ENCODE measurements at places on chromosomes 5 and 9.

GRCh38 chr5:142696379-142696778, 10.5 kb upstream of the FGF1 start:
- DNase-seq, result no peak

- DNase-seq, result no peak
These were observed 65.2 kb downstream of the TMEM167A start for GRCh38 chr5:83011985-83012384.

DNA sequence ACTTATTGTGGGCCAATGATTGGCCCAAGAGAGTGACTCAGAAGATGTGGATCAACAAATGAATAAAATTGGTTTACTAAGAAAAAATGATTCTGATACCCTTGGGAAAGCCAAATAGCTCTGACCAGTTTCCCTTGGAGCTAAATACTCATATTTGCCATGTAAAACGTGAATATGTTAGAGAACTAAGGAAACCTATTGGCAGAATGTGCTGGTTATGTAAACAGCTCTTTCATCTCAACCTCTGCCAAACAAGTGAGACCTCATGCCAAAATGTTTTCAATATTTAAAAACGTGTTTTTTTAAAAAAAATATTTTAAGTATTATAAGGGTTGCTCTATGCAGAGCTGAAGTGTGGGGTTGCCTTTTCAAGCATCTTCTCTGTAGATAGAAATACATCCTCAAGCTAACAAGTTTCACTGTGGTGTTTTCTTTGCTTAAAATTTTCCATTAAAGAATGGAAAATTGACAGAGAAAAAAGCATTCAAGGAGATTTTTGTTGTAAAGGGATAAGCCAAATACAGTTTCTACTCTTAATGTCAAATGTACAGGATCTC, 186.9 kb upstream of the TUT7 start:
- DNase-seq, result no peak

- no peak for DNase-seq
These were observed 20.2 kb downstream of the GRAMD2B start for GRCh38 chr5:126443374-126443851.

- DNase-seq, result no peak
These were observed 1.2 kb downstream of the RNF14 start for GRCh38 chr5:141969783-141970771.

GRCh38 chr9:90201766-90202165, 440.9 kb downstream of the DIRAS2 start:
- DNase-seq, result no peak

GRCh38 chr9:4139196-4139595, 160.7 kb downstream of the GLIS3 start:
- no peak for DNase-seq

GRCh38 chr5:8958602-8959001, 587.3 kb downstream of the SEMA5A start:
- no peak for DNase-seq

DNA sequence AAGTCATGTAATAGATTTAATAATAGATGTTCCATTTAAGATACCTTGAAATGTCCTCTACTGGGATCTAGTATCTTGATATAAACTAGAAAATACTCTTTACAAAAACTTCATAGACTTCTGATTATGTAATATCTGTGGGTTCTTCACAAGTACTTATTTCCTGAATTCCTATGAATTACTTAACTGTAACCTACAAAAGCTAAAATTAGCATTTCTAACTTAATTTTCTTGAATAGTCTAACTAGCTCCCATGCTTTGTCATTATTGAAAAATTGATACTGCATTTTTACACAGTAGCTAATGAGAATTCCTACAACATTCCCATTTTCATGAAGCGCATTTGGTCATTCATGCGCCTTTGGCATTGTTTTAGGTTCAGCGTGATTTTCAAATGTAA, 1828.2 kb downstream of the MAT2B start:
- DNase-seq, result no peak

- DNase-seq, result no peak
These were observed 649 bp downstream of the STK10 start for GRCh38 chr5:172187118-172188032.

GRCh38 chr5:100904259-100904861, 1.3 kb upstream of the ST8SIA4 start:
- DNase-seq, result no peak

DNA sequence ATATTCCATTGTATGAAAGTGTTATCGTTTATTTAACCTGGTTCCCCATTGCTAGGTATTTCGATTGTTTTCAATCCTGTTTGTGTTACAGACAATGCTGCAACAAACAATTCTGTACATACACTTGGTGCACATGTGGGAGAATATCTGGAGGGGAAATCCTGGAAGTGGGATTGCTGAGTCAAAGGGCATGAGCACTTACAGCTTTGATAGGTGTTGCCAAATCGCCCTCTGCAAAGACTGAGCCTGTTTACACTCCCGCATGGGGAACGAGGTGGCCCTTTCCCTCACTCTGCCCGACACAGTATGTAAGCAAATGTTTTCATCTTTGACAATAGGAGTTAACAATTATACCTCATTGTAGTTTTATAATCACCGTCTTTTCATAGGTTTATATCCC, 66.2 kb downstream of the PDE6A start:
- DNase-seq, result no peak

- no peak for DNase-seq
These were observed 42.6 kb downstream of the MLLT3 start for GRCh38 chr9:20579524-20580314.

DNA sequence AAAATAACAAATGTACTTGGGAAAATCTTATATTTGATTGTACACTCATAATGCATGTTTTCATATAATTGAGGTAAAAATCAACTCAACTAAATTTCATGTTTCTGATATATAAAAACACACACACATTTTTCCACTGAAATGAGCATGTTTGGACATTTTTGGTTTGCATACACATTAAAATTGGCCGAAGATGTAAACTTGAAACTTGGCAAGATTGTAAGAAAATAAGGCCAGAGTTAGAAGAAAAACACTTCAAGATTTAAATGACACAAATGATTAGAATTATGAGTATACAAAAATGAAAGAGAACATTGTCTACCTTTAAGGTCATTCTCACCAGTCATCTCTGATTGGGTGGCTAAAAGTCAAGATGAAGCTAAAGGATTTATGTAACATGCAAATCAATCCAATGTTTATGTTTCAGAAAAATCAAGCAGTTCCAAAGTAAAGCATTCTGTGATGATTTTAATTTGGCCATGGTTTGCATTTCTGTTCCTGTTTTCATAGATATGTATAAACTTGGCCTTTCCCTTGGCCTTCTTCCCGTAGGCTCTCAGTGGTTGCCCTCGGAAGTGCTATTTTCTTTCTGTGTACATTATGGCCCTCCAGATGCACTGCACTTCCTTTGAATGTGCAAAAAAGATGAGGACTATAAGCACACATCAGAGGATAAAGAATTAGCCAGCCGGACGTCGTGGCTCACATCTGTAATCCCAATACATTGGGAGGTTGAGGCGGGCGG, 1105.4 kb upstream of the DMAC1 start:
- no peak for DNase-seq

DNA sequence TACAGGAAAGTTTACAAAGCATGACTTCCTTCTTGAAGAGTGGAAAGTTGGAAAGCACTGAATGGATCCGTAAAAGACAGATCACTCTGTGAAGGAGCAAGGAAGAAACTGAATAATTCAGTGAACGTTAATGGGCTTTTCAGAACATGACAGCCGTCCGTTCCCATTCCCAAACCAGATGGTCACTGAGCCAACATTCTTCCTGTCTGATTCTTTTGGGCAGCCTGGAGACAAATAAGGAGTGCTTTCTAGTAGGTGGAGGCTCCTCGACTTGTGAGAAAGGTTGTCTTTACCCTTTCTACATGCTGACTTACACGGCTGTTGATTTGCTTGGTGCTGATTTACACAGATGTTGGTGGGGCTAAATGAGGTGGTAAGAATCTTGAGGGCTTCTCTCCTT, 51.0 kb upstream of the PAPPA start:
- DNase-seq, result no peak

DNA sequence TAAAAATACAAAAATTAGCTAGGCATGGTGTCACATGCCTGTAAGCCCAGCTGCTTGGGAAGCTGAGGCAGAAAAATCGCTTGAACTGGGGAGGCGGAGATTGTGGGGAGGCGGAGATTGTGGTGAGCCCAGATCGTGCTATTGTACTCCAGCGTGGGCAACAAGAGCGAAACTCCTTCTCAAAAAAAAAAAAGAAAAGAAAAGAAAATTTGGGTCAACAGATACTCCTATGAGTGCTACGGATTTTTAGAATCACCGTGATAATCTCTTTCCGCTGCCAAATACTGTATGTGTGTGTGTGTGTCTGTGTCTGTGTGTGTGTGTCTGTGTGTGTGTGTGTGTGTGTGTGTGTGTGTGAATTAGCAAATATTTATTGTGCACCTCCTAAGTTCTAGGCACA, 64.4 kb downstream of the ARRDC3 start:
- DNase-seq, result no peak

- DNase-seq, result no peak
These were observed 5.9 kb downstream of the EMB start for GRCh38 chr5:50435168-50435567.
